ENCODE measurements at places on chromosomes 3 and 15.

DNA sequence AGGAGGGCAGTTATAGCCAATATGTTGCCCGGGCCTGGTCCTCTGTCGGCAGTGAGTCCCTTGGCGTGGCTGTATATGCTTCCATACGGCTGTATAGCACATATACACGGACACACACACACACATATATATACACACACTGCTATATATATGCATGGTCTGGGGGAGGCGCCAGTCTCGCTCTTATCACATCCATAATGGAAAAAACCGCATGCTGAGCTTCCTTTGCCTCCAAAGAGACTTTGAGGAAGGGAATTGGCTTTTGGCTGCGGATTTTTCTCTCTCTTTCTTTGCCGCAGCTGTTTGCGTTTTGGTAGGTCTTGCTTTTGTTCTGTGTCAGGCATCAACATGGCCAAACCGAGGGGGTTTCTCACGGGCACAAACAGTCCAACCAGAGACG lies 11.3 kb upstream of the TMEM115 start:
- DNase-seq = no peak

DNA sequence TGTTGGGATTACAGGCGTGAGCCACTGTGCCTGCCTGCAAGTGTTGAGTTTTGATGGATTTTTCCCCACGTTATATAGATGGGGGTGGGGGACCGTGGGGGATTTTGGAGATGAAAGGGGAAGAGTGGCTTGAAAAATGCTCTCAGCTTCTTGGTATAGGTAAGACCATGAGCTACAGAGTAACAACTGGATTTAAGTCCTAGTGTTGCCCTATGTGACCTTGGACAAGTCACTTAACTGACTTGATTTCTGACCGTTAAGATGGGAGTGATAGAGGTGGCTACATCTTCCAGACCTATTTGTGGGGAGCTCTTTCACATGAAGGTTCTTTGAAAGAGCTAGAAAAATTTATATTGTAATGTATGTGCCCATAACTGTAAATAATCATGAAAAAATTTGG lies 13.3 kb downstream of the TRIM71 start:
- no peak for DNase-seq

DNA sequence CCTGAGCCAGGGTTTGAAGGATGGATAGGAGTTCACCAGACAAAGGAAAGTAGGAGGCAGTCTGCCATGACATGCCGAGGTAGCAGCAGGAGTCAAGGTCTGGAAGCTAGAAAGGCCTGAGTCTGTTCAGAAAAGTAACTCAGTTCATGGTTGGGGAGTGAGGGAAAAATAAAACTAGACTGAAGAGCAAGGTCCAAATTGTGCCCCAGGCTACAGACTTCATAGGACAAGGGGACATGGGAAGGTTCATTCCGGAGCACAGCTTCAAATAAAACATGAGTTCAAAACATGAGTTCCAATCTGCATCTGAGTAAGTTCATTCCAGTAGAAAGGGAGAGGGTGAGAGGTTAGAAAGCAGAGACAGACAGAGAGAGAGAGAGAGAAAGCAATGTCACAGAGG lies 39.7 kb downstream of the BFSP2 start:
- DNase-seq = no peak

GRCh38 chr3:140770977-140771667 lies 93.3 kb downstream of the TRIM42 start:
- no peak for DNase-seq

- peak; percentile 71 for DNase-seq
Observed at GRCh38 chr15:68383161-68384074, 48.5 kb downstream of the ITGA11 start.

DNA sequence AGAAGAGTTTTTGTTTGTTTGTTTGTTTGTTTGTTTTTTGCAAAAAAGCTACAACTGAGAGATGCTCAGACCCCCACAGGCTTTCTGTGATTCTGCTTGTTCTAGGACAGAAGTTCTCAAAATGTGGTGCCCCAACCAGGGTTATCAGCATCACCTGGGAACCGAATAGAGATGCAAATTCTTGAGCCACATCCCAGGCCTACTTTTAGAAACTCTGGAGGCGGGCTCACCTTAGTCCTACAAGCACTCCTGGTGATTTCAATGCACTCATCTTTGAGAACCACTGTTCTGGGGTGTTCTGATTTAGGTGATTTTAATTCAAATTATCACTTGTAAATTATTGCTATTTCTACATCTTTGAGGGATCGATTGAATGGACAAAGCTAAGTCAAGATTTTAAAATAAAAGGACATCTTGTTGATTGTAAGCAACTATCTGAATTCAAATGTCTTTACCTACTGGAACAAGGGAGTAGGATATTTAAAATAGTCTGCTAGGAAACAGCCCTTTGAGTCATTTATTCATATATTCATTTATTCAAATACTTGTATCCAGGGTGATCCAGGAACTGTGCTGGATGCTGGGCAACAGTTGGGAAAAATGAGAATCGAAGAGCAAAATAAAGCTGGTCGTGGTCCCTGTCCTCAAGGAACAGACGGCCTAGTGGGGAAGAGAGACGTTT lies 44.7 kb upstream of the CADPS start:
- DNase-seq = no peak

DNA sequence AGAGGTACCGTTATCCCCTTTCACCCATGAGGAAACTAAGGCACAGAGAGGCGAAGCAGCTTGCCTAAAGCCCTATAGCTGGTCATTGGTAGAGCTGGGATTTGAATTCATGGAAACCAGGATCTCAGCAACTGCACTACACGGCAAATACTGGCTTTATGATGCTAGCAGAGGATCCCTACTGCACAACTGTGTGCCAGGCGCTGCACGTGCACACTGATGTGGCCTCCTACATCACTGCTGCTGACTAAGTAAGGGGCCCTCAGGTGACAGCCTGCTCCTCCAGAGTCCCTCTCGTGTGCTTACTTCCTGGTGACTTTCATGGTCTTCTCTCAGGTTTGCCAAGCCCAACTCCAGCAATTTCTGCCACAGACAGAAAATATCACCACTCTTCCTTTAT lies 3.4 kb upstream of the POLG start:
- DNase-seq = no peak

All from iPS-NIHi11 (cell line).